ENCODE measurements at places on chromosomes 6 and 20. TPM values are rescaled to one million over a fixed set of nuclear protein-coding genes. Genes with fewer than 3 reads are reported as not detected.

Gene GNAS-AS1
- 1.0 TPM for total RNA-seq

GRCh38 chr20:9503526-9504245, 10.7 kb upstream of the LAMP5 start:
- DNase-seq = no peak
- H3K4me3 ChIP-seq = no peak overlapping the region
- H3K4me1 ChIP-seq = peaks cover 9% of the 10 kb centered on the region
- H3K36me3 ChIP-seq = no peaks in the 10 kb centered on the region
- H3K27ac ChIP-seq = no peak overlapping the region

DNA sequence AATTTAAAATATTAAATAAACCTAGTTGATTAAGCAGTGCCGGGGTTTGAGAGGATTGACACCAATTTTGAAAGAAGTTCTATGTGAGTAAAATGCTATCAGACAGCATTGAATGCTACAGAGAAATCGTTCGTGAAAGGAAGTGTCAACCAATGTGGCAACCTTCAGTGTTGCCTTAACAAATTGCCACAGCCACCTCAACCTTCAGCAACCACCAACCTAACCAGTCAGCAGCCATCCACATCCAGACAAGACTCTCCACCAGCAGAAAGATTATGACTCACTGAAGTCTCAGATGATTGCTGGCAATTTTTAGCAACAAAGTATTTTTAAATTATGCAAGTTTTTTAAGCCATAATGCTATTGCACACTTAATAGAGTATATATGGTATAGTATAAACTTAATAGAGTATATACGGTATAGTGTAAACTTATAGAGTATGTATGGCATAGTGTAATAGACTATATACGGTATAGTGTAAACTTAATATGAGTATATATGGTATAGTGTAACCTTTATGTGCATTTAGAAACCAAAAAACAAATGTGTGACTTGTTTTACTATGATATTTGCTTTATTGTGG, 65.3 kb upstream of the ID4 start:
- no peak for DNase-seq
- H3K27me3 ChIP-seq = no peaks in the 10 kb centered on the region
- no peak overlapping the region for H3K27ac ChIP-seq
- H3K4me3 ChIP-seq = no peak overlapping the region

DNA sequence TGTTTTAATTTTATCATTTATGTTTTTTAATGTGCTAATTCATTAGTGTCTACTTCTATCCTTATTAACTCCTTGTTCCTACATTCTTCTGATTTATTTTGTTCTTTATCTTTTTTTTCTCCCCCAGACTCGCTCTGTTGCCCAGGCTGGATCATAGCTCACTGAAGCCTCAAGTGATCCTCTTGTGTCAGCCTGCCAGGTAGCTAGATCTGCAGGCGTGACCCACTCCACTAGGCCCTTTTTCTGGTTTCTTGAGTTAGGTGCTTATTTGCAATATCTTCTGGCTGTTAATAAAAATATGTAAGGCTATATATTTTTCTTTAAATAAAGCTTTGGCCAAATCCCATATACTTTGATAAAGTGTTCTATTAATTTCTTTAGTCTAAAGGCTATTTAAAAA, 2.8 kb downstream of the TAF11 start:
- H3K27me3 ChIP-seq = no peaks in the 10 kb centered on the region
- peaks cover 25% of the 10 kb centered on the region for H3K36me3 ChIP-seq

GRCh38 chr6:55184782-55185530, 10.6 kb downstream of the HCRTR2 start:
- no peaks in the 10 kb centered on the region for H3K27me3 ChIP-seq
- no peaks in the 10 kb centered on the region for H3K4me1 ChIP-seq
- no peaks in the 10 kb centered on the region for H3K36me3 ChIP-seq
- H3K4me3 ChIP-seq = no peak overlapping the region

GRCh38 chr6:38779310-38780062, 64.4 kb downstream of the DNAH8 start:
- no peak for DNase-seq
- no peaks in the 10 kb centered on the region for H3K36me3 ChIP-seq
- no peaks in the 10 kb centered on the region for H3K27me3 ChIP-seq

GRCh38 chr6:41315943-41316620, 19.3 kb upstream of the NCR2 start:
- H3K27me3 ChIP-seq = peaks cover 14% of the 10 kb centered on the region
- H3K27ac ChIP-seq = no peak overlapping the region
- H3K36me3 ChIP-seq = no peaks in the 10 kb centered on the region
- H3K4me1 ChIP-seq = peaks cover 18% of the 10 kb centered on the region
- no peak for DNase-seq

GRCh38 chr20:53597030-53597482, 3.4 kb upstream of the ZNF217 start:
- H3K27me3 ChIP-seq = no peaks in the 10 kb centered on the region
- H3K27ac ChIP-seq = peak overlapping the region; percentile 100
- peaks cover 61% of the 10 kb centered on the region for H3K4me1 ChIP-seq
- H3K36me3 ChIP-seq = no peaks in the 10 kb centered on the region
- H3K4me3 ChIP-seq = no peak overlapping the region
- DNase-seq = no peak

GRCh38 chr20:50919567-50919966, 11.7 kb downstream of the ADNP start:
- H3K27me3 ChIP-seq = no peaks in the 10 kb centered on the region
- no peak for DNase-seq
- H3K4me1 ChIP-seq = peaks cover 91% of the 10 kb centered on the region
- no peak overlapping the region for H3K27ac ChIP-seq

- no peak for DNase-seq
- no peaks in the 10 kb centered on the region for H3K4me1 ChIP-seq
- no peak overlapping the region for H3K27ac ChIP-seq
- H3K4me3 ChIP-seq = no peak overlapping the region
- H3K36me3 ChIP-seq = peaks cover 30% of the 10 kb centered on the region
Observed at GRCh38 chr20:5969940-5970339, 19.5 kb downstream of the MCM8 start.

Gene ZNF165
- total RNA-seq = 1.7 TPM

DNA sequence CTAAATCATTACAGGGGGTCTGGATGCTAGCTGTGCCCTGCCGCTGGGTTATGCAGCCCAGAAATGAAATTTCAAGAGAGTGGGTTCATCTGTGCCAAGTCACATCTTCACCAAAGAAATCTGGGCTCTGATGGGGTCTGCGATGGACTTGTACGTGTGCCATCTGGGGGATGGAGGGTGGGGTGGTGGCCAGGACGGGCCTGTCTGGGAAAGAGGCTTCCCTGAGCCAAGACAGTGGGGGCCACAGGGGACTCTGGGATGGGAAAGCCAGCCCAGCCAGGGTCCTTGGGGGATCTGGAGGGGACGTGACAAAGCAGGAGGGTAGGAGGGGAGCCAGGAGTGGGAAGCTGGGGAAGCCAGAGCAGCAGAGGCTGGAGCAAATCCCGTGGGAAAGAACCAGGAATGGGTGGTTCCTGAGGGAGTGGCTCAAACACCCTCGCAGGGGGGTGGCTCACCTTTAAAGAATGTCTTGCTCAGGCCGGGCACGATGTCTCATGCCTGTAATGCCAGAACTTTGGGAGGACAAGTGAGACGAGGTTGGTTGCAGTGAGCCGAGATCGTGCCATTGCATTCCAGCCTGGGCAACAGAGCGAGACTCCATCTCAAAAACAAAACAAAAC, 36.3 kb upstream of the SULF2 start:
- H3K4me3 ChIP-seq = no peak overlapping the region
- no peak overlapping the region for H3K27ac ChIP-seq
- no peaks in the 10 kb centered on the region for H3K4me1 ChIP-seq
- H3K27me3 ChIP-seq = peaks cover 17% of the 10 kb centered on the region

Gene NKX2-2
- total RNA-seq = not detected

Measured in spleen (tissue), 13 donors.